Activated CD8-positive, alpha-beta memory T cell treated with anti-CD3 and anti-CD28 coated beads for 48 hours (primary cell): ENCODE measurements at places on chromosomes 16 and 17.

GRCh38 chr17:68368387-68368786 is 77.1 kb downstream of the ARSG start:
- DNase-seq = no peak

- DNase-seq = no peak
Observed at GRCh38 chr17:34979650-34980352, 511 bp upstream of the LIG3 start.

- no peak for DNase-seq
Observed at GRCh38 chr17:45225051-45225700, 3.5 kb downstream of the FMNL1 start.

DNA sequence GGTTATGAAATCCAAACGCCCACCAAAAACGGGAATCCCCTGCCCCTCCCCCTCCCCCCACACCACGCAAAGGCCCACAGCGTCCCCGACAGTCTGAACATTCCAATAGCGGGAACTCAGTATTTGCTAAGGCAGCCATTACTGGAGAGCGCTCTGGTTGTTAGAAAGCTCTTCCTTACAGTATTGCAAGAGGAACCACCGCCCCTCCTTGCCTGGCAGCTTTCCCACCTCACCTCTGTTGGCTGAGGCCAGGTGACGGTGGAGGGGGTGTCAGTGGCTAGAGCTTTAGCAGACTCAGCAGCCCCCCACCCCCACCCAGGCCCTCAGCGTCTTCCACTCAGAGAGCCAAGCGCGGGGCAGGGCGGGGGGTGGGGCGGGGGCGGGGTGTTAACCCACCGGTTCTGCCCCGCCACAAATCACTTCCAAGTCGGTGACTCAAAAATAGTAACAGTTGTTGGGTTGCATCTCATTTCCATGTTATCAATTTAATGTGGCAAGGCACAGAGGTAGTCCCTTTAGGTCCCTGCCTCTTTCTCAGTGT is 2.2 kb upstream of the PLEKHH3 start:
- no peak for DNase-seq

- no peak for DNase-seq
Observed at GRCh38 chr17:79800325-79801155, 3.7 kb upstream of the CBX8 start.

GRCh38 chr16:4328782-4329775 is 13.2 kb downstream of the GLIS2 start:
- DNase-seq = no peak

DNA sequence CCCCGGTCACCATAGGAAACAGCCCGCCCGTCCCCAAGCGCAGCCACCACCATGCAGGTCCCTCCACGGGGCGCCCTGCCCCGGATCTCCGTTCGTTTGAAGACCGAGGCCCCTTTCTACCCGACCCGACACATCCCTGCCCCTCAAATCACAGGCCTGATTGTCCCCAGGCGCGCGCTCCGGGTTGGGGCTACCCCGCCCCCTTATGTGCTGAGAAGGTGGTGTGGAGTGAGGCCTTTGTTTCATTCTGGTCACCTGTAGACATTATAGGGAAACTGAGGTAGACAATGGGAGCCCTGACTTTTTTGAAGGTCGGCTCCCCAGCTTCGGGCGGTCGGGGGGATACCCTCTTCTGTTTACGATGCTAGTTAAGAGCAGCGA is 763 bp upstream of the ACTG1 start:
- DNase-seq = peak; percentile 58

DNA sequence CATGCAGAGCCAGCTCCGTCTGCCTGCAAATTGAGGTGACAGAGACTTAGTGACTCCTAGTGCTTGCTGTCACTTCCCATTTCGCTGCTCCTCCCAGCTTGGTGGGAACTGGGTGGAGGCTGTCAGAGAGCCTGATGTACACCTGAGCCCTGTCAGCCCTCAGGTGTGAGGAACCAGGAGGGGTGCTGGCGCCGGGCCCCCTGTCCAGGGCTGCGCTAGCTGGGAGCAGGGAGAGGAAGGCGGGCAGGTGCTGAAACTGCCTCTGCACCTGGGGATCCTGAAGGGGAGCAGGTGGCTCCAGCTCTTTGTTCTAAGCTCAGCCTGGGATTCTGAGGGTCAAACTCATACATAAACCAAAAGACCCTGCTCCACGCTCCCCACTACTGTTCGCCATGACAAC is 10.8 kb upstream of the WSCD1 start:
- no peak for DNase-seq

GRCh38 chr16:105521-105920 is 27.5 kb downstream of the MPG start:
- DNase-seq = no peak

- no peak for DNase-seq
Observed at GRCh38 chr16:24309258-24310142, 53.4 kb downstream of the CACNG3 start.

- DNase-seq = no peak
Observed at GRCh38 chr17:42034059-42034458, 14.2 kb downstream of the NKIRAS2 start.

- DNase-seq = no peak
Observed at GRCh38 chr16:1563786-1564185, 30.3 kb downstream of the TMEM204 start.

- no peak for DNase-seq
Observed at GRCh38 chr16:20904507-20905081, 4.0 kb downstream of the LYRM1 start.

DNA sequence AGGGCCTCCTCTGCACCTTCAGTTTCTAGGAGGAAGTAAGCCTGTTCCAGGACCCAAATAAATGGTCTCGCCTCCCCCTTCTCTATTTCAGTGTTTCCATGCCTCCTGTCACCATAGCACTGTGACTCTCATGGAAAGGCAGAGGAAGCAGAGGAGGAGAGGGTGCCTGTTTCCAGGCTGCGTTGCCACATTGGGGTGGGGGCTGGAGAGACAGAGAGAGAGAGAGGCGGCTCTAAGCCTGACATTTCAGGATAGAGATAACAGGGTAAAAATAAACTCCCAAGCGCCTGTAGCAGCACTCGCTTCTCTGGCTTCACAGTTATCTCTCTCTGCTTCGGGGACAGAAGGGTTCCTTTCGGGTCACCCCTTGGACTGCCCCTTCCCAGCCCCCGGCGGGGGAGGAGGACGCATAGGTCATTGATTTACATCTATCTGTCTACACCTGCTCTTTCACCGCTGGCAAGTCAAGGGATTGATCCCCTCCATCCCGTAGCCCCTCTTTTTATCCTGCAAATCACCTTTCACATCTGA is 71.2 kb upstream of the MRTFB start:
- DNase-seq = no peak

- no peak for DNase-seq
Observed at GRCh38 chr17:6035801-6036394, 34.3 kb upstream of the WSCD1 start.

DNA sequence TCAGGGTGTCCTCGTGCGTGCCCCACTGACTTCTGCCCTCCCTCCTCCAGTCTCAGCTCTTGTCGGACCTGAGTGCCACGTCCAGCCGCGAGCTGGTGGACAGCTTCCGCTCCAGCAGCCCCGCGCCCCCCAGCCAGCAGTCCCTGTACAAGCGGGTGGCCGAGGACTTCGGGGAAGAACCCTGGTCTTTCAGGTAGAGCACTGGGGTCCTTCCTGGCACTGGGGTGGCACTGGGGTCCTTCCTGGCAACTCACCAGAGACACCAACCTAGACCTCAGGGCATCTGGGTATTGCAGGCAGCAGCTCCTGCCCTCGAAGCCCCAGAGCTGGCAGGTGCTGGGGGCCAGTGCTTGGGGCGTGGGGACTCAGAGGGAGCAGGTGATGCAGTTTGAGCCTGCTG is 25.0 kb downstream of the SGSH start:
- DNase-seq = no peak

GRCh38 chr17:18933102-18934058 is 18.6 kb upstream of the SLC5A10 start:
- DNase-seq = no peak

DNA sequence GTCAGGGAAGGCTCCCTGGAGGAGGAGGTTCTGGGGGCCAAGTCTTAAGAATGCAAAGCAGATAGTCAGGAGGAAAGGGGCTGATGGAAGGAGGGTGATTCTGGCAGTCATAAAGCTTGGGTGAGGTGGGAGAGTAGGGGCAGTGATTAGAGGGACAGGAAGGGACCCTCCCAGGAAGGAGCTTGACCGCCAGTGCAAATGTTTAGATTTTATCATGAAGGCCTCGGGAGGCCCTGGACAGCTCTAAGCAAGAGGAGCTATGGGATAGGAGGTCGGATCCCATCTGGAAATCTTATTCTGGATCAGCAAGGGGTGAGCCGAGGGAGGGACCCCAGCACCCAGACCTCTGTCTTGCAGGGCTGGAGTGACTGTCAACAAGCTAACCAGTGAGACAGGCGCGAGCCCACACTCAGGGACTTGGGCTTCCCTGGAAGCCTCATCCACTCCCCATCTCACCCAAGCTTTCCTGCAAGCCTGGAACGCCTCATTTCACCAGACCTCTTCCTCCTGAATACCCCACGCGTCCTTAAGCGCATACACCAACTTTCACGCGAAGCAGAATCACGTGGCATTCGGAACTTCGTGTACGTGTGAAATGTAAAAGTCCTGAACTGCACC is 52.0 kb upstream of the CBX4 start:
- DNase-seq = no peak

GRCh38 chr17:79050551-79050950 is 24.1 kb upstream of the ENGASE start:
- no peak for DNase-seq

DNA sequence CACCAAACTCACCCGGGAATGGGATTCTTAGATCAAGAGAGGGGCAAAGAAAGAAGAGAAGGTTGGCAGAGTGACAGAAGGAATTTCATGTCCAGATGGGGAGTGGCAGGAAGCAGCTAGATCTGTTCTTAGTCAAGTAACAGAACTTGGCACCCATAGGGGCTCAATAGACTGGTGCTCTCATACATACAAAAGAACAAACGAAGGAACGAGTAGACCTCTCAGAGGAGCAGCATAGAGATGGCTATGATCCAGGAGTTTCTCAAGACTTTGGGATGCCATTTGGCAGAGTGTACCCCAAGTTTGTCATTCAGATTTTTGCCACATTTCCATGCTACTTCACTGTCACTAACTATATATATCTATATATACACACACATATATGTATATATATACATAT is 47.9 kb downstream of the GINS3 start:
- no peak for DNase-seq

- DNase-seq = no peak
Observed at GRCh38 chr17:72683506-72684404, 408.7 kb downstream of the SLC39A11 start.

DNA sequence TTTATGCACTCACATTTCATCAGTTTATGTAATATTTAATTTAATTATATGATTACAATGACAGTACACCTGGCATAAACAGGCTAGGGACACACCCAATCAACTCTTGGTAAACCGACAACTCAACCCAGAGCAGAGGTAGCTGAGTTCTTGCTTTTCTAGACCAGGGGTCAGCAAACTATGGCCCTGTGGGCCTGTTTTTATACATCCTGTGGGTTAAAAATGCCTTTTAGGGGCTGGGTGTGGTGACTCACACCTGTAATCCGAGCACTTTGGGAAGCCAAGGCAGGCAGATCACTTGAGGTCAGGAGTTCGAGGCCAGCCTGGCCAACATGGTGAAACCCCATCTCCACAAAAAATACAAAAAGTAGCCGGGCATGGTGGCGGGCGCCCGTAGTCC is 99.2 kb upstream of the TMEM97 start:
- DNase-seq = no peak

GRCh38 chr17:81042606-81043005 is 7.7 kb downstream of the BAIAP2 start:
- DNase-seq = no peak

DNA sequence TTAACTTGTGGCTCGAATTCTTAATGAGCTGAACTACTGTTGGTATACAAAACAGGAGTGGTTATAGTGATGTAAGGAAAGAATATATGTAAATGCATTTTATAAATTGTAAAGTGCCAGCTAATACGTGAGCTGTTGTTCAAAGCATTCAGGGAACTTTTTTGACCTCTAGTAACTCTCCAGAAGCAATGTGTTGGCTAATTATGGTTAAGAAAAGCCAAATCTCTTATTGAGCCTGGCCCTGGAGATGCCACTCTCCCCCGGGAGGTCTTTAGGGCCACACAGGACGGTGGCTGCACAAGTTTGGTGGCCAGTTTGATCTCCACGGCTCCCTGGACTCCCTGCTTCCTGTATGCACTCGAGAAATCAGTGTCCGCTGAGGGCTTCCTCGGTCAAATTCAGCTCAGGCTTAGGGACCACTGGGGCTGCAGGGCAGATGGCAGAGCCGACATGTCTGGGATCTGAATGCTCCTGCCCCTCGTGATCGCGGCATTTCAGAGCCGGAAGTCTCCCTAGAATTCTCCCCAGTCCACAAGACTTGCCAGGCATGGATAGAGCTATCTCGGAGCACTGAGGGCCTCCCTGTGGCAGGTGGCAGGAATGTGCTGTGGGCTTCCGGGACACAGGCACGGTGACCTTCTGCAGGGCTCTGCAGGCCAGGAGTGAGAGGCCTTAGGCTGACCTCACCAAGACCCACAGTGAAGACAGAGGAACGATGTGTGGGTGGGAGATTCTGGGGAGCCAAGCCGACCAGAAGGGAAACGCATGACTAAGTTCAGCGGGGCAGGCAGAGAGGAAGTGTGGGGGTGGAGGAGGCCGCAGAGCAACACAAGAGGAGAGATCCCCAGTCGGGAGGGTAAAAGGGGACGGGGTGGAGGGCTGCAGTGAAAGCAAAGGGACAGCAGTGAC is 18.6 kb upstream of the PITPNM3 start:
- no peak for DNase-seq

DNA sequence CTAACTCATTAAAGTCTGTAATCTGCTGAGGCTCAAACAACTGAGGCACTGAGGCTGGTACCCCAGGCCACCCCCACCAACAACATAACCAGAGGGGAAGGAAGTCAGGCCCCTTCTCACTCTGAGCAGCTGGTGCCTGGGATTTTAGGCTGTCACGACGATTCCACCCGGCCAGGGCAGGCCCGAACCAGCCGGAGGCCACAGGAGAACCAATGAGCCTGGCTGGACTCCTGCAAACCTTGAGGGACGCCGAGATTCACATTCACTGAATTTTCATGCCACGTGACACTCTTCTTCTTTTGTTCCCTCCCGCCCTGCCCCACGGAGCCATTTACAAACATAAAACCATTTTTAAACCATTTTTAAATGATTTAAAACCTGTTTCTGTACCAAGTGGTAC is 48.1 kb downstream of the RPH3AL start:
- DNase-seq = no peak

DNA sequence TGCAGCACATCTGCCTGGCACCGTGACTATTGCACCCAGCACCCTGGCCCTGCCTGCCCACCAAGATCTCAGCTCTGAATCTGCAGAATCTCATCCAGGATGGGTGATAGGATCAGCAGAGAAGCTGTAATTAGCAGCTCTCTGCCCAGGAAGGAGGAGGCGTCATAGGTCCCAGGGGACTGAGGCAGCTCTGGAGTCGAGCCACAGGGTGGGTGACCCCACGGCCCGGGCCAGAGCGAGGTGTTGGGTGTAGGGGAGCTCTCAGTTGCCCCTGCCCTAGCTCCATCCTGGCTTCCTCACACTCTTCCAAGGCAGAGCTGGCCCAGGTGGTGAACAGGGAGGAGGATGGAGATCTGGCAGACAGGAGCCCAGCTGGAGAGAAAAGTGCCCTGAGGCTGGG is 18.2 kb upstream of the FAM83G start:
- no peak for DNase-seq
